CD4-positive, alpha-beta T cell treated with Interleukin-6 at 100 ng/mL for 8 hours (primary cell): ENCODE measurements at places on chromosomes 2 and 18.

GRCh38 chr2:223096235-223096970, 44.4 kb downstream of the KCNE4 start:
- no peak for DNase-seq

GRCh38 chr18:48153613-48154481, 223.4 kb upstream of the SMAD2 start:
- no peak for DNase-seq

DNA sequence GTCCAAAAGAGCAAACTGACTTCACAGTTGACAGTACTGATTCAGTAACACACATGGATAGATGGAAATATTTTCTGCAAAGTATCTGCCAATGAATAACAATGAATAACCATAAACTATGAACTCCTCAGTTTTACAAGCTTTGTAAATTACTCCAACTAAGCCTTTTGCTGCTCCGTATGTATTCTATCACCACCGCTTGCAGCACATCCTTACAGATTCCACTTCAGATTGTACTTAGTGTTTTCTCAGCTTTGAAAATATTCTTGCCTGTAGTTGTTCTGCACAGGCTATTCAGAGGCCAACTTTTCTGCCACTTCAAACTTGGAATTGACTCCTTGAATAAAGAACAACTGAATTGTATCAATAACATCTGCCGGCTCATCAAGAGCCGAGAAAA, 36.2 kb downstream of the TLK1 start:
- DNase-seq: no peak

GRCh38 chr2:54666634-54667265, 56.7 kb upstream of the EML6 start:
- no peak for DNase-seq

DNA sequence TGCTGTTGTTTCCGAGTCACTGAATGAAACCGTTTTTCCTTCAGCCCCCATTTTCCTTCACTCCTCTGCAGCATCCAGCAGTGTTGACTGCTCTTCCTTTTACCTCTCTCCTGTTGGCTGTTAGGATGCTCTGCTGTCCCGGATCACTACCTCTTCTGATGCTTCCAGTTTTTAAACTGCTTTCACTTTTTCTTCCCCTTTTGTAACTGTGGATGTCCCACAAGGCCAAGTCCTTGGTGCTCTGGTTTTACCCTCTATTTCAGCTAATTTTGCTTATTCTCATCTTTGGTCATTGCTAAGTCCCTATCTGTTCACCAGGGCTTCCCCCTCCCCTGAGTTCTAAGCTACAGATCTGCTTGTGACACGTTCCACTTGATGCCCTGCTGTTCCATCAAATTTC, 39.4 kb upstream of the MAP4K3 start:
- DNase-seq: no peak

- DNase-seq: no peak
These were observed 41.0 kb downstream of the SP110 start for GRCh38 chr2:230178546-230179485.

GRCh38 chr2:199914372-199914958, 3.4 kb downstream of the C2orf69 start:
- DNase-seq: no peak

DNA sequence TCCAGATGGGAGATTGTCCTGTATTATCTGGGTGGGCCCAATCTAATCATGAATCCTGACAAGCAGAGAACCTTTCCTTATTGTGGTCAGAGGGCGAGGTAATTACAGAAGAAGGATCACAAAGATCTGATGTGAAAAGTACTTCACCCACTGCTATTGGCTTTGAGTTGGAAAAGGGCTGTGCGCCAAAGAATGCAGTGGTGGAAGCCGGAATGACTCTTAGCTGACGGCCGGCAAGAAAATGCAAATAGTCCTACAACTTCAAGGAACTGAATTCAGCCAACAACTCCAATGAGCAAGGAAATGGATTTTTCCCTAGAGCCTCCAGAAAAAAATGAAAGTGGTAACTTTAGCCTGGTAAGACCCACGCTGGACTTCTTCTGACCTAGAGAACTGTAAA, 67.3 kb downstream of the CTNNA2 start:
- no peak for DNase-seq

DNA sequence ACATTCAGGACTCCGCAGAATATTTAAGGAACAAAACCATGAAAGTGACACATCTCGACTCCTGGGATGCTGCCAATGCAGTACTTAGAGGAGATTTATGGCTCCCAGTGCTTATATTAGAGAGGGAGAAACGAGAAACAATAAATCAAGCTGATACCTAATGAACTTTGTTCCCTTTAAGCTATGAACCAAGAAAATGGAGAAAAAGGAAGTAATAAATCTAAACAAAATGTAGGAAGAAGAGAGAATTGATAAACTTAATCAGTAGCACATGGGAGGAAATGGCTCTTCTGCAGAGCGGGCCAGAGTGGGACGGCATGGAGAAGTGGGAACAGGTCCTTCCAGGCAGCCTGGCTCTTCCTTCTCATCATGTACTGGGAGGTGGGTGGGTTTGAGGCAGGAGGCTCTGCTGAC, 42.7 kb downstream of the NPPC start:
- no peak for DNase-seq

DNA sequence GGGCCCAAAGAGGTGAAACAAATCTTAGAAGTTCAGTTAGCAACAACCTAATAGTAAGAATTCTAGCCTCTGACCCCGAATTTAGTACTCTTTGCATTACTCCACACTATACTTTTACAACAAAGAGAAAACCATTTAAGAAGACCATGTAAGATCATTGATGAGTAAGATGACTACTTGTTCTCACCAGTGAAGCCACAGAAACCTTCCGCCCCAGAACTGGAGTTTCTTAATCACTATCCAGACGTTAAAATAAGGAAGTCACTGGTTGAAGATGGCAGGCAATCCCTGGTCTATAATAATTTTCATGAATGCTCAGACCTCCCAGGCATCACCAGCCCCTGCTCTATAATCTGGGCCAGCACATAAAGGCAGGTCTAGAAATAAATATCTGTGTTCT, 95.0 kb downstream of the TMEM163 start:
- DNase-seq: no peak

DNA sequence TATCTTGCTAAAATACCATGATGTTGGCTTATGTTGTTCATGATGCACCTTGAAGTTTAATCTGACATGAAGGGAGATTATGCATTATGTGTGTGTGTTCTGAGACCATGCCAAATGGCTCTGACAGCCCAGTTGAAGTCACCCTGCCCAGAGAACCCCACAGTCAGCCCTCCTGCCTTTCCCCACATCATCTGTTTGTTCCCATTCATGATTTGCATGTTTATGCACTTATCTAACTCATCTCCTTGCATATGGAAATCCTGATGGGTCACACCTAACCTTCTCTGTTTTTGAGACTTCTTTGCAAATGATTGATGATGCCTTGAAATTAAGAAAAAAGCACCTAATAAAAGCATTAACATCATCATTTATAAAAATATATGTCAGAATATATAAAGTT, 752.2 kb downstream of the GALR1 start:
- no peak for DNase-seq

GRCh38 chr2:4465671-4466070, 762.3 kb downstream of the DCDC2C start:
- DNase-seq: no peak

DNA sequence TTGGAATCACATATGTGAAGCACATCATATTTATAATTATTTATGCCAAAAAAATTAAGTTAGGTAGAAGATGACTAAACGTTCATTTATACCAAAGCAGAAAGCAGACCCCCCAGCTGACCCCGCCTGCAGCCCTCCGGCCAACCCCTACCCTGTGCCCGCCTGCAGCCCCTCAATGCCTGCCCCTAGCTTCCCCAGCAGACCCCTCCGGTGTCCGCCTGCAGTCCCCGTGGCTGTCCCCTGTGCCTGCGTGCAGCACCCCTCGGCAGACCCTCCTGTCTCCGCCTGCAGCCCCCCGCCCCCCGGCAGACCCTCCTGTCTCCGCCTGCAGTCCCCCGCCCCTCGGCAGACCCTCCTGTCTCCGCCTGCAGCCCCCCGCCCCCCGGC, 136.2 kb downstream of the NFATC1 start:
- no peak for DNase-seq

DNA sequence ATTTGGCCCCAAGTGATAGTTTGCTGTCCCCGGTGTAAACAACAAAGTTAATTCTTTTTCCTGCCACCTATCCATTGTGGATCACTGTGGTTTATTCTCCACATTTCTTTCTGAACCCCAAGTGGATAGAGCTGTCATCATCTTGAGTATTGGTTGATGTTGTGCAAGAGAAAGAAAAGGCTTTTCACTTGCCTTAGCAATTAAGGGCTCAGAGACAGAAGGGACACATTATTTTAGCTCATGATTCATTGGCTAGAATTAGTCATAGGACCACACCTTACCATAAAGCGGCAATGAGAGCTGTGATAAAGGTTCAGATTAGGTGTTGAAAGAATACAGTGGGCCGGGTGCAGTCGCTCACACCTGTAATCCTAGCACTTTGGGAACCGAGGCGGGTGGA, 442.1 kb upstream of the DCC start:
- DNase-seq: no peak

- no peak for DNase-seq
These were observed 633.3 kb upstream of the ACVR2A start for GRCh38 chr2:147211484-147211883.

DNA sequence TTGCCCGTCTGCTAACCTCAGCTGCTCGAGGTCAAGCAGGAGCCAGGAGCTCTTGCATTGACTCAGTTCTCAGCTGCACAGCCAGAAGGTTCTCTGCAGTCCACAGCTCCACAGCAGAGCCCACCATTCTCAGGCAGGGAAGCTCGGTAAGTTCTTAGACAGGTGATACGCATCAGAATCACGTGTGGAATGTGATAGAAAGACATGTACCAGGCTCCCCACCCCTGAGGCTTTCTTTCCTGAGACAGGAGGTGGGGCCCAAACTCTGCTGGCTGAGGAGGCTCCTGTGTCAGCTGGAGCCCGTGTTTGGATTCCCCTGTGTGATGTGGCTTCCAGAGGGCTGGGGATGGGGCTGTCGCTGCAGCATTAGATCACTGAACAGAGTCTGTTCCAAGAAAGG, 28.0 kb downstream of the DIPK1C start:
- no peak for DNase-seq

DNA sequence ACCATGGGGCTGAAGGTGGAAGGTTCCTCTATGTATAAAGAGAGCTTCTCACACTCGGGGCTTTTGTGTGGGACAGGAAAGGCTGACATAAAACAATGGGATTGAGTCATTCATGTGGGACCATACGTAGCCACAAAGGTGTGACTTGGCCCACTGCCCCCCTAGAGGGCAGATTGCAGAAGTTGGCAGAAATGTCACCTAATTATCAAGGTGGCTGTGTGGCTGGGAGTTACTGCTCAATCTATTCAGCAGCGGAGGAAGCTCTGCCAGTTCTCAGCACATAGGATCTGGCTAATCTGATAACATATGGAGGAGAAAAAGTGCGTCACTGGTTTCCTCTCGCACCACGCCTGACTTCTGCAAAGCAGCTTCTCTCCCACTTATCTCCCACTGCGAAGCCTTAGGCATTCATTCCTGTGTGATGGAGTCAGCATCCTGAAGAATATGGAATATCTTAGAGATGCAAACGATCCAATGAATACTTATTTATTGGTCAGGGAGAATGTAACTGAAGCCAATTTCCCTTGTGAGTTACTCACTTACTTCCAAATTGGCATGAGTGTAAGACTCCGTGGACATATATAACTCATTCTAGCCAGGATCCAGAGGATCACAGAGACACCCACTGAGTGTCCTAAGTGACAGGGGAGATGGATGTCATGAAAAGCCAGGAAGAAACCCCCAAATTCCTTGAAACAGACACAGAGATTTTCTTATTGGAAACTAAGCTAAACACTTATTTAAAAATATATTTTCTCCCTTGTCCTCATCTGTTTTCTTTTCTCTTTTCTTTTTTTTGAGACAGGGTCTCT, 344.8 kb downstream of the TGIF1 start:
- no peak for DNase-seq

- DNase-seq: no peak
These were observed 36.0 kb downstream of the TPGS2 start for GRCh38 chr18:36792634-36793283.

GRCh38 chr2:112073875-112074274, 18.8 kb downstream of the TMEM87B start:
- no peak for DNase-seq

- DNase-seq: no peak
These were observed 10.6 kb downstream of the OR6B3 start for GRCh38 chr2:240042740-240043139.

- no peak for DNase-seq
These were observed 72.1 kb downstream of the COL3A1 start for GRCh38 chr2:189046320-189046719.

- DNase-seq: no peak
These were observed 11.1 kb upstream of the NT5DC4 start for GRCh38 chr2:112709703-112710102.

- peak; percentile 14 for DNase-seq
These were observed 50.8 kb downstream of the ATOH8 start for GRCh38 chr2:85804583-85804982.

- DNase-seq: no peak
These were observed 83.9 kb downstream of the PLCL1 start for GRCh38 chr2:197888321-197888720.

DNA sequence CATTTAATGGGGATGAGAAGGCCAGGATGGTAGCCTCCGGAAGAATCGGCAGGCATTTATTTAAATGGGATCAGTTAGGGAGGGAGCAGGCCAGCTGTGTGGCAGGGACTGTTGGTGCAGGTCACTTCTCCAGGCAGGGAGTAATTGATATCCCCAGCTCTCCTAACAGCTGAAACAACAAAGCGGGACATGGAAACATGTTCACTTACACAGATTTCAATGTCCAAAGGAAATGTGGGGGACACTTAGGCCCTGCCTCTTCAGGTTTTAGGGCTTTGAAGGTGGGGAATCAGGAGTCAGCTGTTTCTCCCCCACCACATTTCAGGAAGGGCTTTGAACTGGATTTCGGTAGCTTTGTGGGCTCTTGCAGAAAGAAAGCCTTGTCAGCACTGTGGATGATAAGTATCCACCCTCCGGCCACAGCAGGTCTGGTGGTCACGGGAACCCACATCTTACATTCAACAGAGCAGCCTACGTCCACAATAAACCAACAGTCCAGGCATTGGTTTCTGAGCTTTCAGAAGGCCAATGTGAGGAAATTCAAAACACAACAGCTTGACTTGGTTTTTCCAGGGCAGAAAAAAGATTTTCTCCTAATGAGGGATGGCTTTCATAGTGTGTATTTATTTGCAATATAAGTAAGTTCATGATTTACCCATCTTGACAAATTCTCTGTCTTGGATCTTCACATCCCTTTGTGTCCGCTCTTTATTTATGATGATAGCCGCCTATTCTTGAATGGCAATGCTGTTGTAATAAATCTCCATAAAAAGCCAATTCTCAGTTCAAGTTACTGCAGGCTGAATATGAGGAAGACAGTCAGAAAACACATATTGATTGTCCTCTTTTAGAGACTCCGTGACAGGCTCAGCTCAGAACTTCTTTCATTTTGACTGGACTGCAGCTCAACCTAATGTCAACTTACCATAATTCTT, 96.6 kb upstream of the NRP2 start:
- no peak for DNase-seq

DNA sequence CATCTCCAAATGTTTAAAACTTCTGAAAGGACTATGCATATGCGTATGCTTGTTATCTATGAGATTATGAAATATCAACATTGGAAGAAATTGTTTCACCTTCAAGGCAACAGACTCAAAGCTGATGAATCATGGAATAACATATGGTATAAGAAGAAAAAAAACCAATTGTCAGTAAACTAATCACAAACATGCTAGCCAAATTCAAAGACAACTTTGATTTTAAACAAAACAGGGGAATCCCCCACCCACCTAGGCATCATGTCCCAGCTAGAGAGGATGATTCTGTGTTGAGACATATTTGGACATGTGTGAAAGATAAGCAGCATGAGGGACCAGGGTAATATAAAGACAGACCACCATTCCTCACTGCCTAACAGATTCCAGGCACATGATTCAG, 147.7 kb downstream of the WDPCP start:
- DNase-seq: no peak
